ENCODE measurements at places on chromosomes 6 and 20.

GRCh38 chr6:255041-255750 is 37.1 kb upstream of the DUSP22 start:
- no peak for DNase-seq

GRCh38 chr6:165439928-165440554 is 130.6 kb upstream of the C6orf118 start:
- peak; percentile 7 for DNase-seq

- no peak for DNase-seq
These were observed 52.0 kb downstream of the ITCH start for GRCh38 chr20:34415079-34415478.

DNA sequence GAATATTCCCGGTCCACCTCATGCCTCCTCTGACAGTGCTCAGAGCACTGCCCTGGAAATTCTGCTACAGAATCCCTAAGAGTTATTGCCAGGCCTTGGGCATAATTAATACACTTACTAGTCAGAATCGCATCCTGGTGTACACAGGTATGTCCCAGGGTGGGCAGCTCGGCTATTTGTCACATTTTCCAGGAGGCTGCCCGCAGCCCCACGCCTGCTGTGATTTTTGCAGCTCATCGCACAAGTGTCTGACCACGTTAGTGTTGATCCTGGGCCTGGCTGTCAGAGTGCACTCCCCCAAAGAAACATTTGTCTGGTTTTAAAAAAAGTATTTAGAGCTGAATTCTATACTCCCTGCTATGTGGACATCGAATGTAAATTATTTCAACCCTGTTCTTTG is 105.4 kb downstream of the CD83 start:
- DNase-seq: no peak

DNA sequence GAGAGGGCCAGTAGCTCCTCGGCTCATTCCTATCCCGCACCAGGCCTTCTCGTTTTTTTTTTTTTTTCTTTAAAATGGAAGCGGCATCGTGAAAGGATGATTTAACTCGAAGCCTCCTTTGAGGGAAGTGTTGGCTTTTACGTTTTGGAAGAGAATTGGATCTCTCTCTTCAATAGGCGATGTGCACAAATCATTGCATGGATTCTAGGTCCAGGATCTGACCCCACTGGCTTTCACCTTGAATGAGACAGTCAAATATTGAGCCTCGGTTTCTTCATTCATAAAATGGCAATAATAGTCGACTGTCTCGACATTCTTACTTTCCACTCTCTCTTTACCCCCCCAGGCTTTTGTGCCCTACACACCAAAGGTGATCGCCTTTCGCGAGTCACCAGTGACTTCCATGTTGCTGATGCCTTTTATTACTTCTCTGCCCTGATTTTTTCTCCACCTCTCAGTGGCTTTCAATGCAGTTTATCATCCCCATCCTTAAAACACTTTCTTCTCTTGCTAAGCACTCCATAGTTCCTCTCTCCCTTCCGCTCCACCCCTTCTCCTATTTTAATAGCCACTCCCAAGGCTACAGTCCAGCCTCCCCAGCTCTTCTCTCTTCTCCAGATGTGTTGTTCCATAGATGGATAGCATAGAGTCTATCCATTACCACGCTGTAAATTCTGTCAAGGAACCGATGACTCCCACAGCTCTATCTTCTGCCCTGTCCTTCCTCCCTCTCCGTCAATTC is 473 bp upstream of the DTNBP1 start:
- no peak for DNase-seq
